Activated CD4-positive, CD25-positive, alpha-beta regulatory T cell (primary cell): ENCODE measurements at places on chromosomes 2 and 18.

DNA sequence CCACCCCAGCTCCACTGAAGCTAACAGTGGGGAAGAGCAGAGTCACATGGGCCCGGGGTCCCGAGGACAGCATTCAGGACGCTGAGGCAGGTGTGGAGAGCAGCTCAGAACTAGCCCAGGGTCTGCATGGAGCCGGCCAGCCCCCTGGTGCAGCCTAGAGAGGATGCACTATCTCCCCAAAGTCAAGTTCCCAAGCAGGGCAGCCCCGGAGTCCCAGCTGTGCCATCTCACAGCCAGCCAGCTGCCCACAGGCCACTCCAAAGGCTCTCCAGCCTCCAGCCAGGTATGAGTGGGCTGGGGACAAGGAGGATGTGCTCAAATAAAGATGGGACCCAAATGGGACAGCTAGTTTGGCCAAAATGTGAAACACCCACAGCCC, 41.0 kb downstream of the BIN1 start:
- no peak for DNase-seq

GRCh38 chr2:215635788-215636139, 199.9 kb upstream of the FN1 start:
- no peak for DNase-seq

DNA sequence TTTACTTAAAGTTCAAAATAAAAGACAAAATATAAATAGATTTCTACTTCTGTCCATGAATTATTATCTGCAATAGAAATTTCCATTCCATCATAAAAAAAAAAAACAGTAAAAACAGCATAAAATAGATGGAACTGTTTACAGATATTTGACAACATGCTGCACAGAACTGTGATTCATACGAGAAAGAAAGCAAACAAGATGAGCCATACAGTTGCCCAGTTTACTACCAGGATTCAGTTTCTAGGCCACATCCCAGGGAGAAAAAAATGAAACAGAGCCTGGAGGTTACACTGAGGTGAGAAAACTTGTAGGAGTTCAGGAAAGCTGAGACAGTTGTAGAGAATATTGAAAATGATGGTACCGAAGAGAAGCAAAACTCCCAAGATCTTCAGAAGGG, 1426.9 kb upstream of the ACVR2A start:
- DNase-seq: no peak

- no peak for DNase-seq
These were observed 87.5 kb downstream of the TRIB2 start for GRCh38 chr2:12804091-12804856.

DNA sequence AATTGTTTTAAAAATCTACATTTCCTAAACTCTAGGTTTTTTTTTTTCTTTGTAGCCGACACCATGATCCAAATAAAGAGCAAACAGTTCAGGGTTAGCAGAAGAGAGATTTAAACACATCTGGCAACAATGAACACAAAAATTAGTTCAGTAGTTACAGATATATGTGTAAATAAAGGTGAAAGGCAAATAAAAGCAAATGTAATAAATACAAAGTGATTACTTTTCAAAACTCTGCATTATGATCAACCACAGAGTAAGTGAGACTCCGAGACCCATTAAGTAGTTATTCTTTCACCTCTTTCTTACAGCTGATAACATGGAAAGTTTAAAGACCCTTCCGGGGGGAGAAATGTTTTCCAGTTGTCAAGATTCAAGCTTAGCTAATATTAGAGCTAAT, 716 bp downstream of the CALCRL start:
- DNase-seq: no peak

- DNase-seq: no peak
These were observed 33.7 kb upstream of the MBOAT2 start for GRCh38 chr2:9037166-9037565.

DNA sequence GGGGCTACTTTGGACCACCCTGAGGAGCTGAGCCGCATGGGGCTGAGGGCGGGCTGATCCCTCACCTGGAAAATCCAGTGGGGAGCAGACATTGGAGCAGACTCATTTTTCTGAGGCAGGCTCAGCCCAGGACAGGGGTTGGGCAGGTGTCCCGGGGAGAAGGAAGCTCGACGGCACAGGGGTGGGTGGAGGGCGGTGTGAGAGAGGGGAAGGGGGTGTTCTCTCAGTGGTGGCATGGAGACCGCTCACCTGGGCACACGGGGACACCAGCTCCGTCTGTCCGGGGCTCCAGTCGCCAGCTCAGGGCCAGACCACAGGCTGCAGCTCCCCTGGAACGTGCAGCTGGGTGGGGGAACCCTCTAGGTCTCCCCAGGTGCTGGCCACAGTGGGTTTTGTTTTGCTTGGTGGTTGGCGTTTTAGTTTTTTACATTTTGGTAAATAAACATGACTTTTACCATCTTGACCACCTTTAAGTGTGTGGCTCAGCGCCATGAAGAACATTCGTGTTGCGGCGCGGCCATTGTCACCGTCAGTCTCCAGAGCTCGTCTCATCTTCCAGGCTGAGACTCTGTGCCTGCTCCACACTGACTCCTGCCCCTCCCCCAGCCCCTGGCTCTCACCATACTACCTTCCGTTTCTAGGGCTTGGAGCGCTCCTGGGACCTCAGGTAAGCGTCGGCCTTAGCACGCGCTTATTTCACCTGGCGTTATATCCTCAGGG, 4.3 kb upstream of the MAB21L4 start:
- DNase-seq: no peak

DNA sequence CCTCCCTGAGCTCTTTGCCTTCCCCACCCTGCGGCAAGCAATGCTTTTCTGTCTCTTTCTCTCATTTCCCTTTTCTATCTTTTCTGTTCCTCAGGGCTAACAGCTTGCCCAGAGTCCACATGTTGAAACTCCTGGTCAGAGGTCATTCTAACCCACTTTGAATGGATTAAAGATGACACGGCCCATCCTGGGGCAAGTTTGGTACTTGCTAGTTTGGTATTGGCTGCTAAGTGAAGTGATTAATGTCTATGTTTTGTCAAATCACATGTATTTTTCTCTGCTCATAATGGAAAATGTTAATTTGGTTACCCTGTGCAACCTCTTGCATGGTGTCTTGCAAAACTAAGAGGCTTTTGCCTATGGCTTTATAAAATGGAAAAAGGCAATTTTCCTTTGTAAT, 960.2 kb downstream of the CNTNAP5 start:
- no peak for DNase-seq

- DNase-seq: no peak
These were observed 264.2 kb downstream of the SS18 start for GRCh38 chr18:25825979-25826776.

DNA sequence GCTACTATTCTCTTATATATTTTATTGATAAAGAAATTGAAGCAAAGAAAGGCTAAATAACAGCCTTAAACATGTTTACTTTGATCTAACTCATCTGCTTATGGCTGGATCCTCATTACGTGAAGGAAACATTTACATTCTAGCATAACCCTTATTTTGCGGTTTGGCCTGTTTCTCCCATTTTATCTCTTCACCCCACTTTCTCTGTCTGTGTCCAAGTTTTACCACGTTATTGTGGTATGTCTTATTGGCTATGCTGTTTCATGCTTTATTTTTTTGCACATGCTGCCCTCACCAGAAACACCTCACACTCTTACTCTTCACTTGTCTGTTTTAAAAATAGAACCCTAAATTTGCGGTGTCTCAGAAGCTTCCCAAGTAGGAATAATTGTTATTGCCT, 78.5 kb downstream of the RPIA start:
- no peak for DNase-seq

DNA sequence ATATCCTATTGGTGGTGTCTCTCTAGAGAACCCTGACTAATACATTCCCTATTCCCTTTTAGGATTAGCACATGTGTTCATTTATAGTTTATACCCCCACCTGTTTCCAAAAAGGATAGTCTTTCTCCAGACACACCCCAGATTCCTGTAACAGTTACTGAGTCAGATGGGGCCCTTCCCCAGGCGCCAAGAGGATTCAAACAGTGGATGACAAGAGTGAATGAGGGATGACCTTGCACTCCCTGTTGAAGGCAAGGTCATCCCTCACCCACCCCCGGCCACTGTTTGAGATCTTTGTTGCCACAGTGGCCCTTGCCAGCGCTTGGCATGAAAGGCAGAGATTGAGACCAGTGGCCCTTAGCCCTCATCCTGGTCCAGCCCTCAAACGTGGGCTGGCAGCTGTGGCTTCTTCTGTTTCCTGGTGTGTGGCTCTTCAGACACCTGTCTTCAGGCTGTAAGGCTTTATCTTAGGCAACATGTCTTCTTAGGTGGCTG, 15.3 kb upstream of the REEP1 start:
- no peak for DNase-seq

DNA sequence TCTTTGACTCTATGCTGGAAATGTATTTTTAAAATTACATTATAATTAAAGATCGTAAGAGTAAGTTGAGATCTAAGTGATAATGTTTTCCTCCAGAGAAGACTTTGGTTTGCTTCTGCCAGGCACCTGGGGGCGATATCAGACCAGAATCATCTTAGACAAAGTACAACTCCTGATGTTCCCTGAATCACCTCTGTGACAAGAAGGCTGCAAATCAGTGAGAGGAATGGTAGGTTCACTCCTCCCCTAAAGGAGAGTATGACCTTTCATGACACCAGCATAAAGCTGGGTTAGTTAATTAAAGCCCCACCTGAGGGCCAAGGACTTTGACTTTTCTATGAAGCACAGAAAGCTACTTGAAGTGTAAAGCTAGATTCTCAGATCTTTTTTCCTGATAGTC, 114.4 kb upstream of the DTNA start:
- no peak for DNase-seq

DNA sequence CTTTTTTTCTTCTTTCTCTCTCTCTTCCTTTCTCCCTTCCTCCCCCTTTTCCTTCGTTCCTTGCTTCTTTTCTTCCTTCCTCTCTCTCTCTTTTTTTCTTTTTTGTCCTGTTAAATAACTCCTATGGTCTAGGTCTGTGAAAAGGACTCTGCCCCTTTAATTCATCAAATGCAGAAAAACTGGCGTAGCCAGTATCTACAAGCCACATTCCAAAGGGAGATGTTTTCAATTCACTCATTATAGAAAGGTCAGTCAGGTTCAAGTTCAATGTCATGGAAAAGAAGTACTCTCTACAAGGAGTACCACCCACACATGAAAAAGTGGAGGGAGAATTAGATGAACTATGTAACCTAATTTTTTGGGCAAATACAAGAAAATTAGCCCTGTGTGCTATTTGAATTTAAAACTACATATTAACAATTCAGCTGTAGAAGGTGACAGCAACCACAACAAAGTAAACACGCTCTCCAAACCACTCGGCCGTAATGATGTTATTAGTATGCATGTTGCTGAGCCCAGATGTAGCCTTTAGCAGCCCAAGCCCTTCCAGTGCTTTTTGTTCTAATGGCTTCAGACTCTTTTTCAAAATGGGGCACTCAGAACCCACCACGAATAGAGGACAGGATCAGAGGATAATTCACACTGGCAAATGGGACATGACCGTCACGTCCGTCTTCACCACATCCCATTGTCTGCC, 735.4 kb upstream of the FANCL start:
- DNase-seq: no peak

GRCh38 chr18:46268671-46269070, 164.5 kb downstream of the HAUS1 start:
- DNase-seq: no peak

DNA sequence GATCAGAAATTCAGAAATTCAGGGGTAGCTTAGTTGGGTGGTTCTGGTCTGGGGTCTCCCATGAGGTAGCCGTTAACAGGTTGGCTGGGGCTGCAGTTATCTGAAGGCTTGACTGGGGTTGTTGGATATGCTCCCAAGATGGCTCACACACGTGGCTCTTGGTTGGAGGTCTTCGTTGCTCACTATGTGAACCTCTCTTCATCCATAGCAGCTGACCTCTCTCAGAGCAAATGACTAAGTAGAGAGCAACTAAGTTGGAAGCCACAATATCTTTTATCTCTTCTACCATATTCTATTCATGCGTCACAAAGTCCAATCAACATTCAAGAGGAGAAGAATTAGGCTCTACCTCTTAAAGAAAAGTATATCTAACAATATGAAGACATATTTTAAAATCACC, 38.7 kb upstream of the SERTAD2 start:
- DNase-seq: no peak

GRCh38 chr2:144421606-144422510, 98.1 kb downstream of the ZEB2 start:
- DNase-seq: no peak

DNA sequence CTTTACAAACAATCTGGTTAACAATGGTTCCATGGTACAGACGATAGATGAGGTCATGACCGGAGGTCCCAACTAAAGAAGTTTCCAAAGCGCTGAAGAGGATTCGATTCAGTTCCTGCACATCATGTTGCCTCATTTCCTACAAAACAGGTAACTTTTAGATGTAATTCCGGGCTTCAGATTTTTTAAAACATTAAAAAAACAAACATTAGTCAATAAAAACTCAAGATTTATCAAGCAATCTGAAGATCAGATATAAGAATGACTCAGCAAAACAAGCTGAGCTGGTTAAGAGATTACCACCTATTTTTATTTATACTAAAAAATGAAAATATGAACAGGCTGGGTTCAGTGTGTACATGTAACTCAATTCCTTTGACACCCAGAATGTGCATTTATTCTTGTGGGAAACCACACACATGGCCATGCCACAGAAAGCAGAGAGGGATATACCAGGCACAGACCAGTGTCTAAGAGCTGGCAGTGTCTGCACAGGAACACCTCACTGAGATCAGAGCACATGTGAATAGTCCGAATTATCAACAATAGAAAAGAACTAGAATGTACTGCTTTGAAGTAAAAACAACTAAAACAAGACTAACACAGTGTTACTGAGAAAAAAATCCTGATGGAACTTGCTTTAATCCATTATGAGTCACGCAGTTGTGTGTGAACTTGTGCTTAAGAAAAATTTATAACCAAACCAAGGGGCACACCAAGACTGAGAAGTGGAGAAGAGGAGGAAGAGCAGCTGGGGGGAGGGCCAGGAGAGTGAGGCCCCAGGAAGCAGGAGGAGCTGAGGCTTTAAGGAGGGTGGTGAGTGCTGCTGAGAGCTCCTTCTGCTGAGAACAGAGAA, 9.5 kb downstream of the USP40 start:
- DNase-seq: no peak
